NB4 (cell line): ENCODE measurements at places on chromosomes 6 and 20.

GRCh38 chr6:166393535-166393823 is 10.7 kb upstream of the MPC1 start:
- no peak for DNase-seq

GRCh38 chr6:128343706-128344105 is 176.7 kb downstream of the PTPRK start:
- no peak for DNase-seq

DNA sequence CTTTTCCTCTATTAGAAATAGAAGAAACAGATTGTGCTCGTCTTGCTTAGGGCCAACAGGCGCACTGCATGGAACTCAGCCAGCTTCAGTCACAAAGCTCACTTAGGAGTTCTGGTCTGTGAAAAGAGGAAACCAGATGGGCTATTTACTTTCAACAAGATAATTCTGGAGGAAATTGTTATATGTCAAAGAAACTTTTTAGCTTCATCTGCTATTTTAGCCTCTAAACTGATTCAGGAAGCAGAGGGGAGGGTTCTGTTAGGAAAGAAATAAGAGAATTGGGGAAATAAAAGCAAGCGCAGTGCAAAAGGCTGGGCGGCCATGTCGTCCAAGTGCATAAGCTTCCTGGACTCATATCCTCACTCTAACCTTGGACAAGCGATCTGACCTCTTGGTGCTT is 21.3 kb downstream of the PRKN start:
- no peak for DNase-seq

GRCh38 chr6:79612457-79612856 is 18.7 kb upstream of the SH3BGRL2 start:
- no peak for DNase-seq

DNA sequence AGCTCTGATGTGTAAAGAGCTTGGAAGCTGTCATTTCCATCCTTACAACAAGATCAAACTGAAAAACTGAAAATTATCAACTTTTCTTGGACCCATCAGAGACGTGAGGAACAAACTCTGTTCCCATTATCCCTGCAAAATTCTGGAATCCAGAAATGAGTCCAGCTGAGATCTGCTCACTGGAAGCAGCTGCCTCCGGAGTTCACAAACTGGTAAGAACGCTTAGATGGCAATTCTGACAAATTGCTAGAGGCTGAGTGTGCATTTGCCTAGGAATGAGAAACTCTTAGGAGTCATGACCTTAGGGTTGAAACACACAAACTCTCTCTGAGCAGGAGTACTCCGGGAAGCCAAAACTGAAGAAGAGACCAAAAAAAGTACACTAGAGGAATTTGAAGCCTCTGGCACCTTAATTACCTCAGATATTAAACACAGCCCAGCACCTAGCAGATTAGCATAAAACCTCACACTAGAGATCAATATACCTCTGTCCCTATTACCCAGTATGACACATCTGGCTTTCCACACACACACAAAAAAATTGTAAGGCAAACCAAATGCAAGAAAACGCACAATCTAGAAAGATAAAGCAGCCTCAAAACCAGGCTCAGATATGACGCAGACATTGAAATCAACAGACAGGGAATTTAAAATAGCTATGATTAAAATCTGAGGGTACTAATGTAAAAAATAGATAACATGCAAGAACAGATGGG is 233.5 kb upstream of the SGK1 start:
- no peak for DNase-seq

- no peak for DNase-seq
Observed at GRCh38 chr6:165692106-165692653, 29.1 kb upstream of the PDE10A start.

- no peak for DNase-seq
Observed at GRCh38 chr6:44965708-44966107, 362.4 kb upstream of the RUNX2 start.

- DNase-seq = no peak
Observed at GRCh38 chr6:129209355-129209754, 326.4 kb downstream of the LAMA2 start.

DNA sequence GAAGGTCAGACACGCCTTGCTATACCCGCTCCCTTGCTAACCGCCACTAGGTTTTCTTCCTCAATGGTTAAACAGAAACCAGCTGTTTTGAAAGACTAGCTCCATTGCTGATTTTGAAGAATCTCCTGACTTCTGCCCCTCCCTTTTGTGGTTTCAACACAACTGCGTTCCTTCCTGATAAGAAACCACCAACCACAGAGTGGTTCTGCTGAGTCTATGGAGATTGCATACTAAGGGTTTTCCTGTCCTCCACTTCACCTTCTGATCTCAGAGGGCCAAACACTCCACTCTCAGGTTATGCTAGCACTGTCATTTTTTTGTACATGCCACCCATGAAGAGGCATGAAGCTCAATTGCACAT is 207.9 kb downstream of the MYLK4 start:
- peak; percentile 99 for DNase-seq

DNA sequence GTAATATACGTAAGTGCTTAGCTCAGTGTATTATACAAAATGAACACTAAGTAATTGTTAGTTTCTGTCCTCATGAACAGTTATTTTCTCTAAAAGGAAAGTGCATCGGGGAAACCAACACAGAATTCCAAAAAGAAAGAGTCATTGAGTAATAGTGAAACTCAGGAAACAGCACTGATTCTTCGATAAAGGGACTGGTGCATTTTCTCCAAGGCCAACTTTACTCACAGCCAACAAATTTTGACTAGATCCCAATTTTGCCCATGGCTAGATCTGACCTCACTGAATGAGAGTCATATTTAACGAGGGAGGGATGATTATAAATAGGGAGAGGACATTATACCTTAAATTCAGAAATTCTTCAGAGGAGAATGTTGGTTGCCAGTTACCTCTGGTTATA is 390.9 kb upstream of the NRSN1 start:
- DNase-seq = no peak

- no peak for DNase-seq
Observed at GRCh38 chr6:158909938-158910337, 90.1 kb downstream of the RSPH3 start.
